SJCRH30 (cell line): ENCODE measurements at places on chromosomes 16 and 17. TPM values are rescaled to one million over a fixed set of nuclear protein-coding genes. Genes with fewer than 3 reads are reported as not detected.

- no peak for DNase-seq
These were observed 260.5 kb downstream of the CBLN1 start for GRCh38 chr16:49021136-49021535.

DNA sequence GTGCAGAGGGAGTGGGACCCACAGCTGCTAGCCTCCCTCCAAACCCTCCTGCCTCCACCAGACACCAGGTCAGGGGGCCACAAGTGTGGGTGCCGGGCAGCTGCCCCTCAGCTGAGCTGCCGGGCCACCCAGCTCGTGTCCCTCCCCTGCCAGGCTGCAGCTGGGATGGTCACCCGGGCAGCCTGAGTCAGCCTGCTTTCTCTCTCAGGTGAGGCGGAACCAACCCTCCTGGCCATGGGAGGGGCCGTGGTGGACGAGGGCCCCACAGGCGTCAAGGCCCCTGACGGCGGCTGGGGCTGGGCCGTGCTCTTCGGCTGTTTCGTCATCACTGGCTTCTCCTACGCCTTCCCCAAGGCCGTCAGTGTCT is 6.9 kb downstream of the SLC16A3 start:
- peak; percentile 82 for DNase-seq

- DNase-seq: no peak
These were observed 166.2 kb downstream of the RPTOR start for GRCh38 chr17:80710714-80711302.

Gene CDH3
- 12.0 and 13.3 TPM in 2 replicates for total RNA-seq

Gene GAS2L2
- not detected in 2 replicates for total RNA-seq
